ENCODE measurements at places on chromosomes 13 and 19.

DNA sequence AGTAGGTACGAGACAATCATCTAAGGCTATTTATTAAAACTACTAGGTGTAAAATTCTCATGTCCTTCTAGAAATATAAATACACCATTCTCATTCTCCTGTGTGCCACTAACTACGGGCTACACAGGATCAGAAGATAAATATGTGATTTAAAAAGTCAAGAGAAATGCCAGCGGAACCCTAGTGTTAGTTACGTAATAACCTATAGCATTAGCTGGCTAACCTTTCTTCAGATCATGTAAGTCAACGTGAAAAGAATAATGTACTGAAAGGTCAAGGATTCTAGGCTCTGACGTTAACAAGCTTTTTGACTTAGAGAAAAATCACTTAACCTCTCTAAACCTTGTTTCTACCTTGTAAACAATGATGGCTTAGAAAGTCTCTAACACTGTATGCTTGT lies 121.8 kb downstream of the RGCC start:
- no peak for DNase-seq

DNA sequence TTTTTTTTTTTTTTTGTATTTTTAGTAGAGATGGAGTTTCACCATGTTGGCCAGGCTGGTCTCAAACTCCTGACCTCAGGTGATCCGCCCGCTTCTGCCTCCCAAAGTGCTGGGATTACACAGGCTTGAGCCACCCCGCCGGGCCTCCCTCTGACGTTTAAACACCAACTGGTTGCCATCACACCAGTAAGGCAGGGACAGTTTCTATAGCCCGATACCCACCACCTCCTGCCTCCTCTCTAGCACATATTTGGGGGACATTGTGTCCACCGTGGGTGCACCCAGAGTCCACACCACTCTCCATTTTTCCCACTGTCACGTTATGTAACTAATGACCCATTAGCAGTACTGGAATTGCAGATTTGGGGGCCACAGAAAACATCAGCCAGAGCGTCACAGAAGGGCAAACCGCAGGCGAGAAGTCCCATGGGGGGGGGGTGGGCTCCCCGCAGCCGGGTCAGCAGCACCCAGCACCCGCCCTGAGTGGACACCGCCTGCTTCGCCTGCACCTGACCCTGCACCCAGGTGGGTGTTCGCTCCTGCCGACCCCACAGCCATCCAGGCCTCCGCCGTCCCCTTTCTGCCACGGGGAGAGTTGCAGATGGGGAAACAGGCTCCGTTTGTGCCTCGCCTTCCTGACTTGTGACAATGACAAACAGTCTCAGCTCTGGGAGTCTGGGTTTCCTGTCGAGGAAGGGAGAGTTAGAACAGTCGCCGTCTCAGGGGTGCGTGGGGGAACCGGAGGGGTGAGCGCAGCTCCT lies 3.6 kb downstream of the ONECUT3 start:
- DNase-seq, result no peak

- no peak for DNase-seq
These were observed 136.7 kb upstream of the SLITRK6 start for GRCh38 chr13:85935868-85936467.

- no peak for DNase-seq
These were observed 59.3 kb upstream of the WDFY2 start for GRCh38 chr13:51524829-51525566.

DNA sequence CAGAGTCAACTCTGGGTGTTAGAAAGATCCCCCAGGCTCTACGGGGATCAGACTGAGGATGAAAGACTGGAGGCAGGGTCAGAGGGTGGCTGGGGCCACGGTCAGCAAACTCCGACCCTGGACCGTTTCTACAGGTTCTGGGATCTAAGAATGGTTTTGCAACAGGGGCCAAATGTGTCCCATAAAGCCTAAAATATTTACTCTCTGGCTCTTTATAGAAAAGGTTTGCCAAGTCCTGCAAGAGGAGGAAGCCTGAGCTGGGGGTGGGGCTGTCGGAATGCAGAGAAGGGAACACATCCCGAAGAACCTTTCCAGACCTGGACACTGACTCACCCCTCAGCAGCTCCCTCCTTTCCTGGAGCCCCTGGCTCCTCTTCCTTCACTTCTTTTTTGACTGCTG lies 20.7 kb downstream of the LIG1 start:
- no peak for DNase-seq

GRCh38 chr19:46620716-46621115 lies 4.2 kb downstream of the PTGIR start:
- DNase-seq, result no peak

DNA sequence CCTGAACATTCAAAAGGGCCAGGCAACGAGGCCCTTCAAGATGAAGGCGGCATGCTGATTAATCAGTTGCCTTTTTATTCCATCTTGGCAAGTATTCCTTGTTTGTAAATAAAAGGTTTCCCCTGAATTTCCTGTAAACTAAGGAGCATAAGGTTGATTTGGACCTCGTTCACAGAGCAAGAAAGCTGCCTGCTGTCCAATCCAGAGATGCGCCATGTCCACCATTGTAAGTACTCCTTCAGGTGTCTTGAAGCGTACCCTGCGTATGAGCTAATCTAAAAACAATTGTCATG lies 884.7 kb downstream of the PCDH9 start:
- no peak for DNase-seq

DNA sequence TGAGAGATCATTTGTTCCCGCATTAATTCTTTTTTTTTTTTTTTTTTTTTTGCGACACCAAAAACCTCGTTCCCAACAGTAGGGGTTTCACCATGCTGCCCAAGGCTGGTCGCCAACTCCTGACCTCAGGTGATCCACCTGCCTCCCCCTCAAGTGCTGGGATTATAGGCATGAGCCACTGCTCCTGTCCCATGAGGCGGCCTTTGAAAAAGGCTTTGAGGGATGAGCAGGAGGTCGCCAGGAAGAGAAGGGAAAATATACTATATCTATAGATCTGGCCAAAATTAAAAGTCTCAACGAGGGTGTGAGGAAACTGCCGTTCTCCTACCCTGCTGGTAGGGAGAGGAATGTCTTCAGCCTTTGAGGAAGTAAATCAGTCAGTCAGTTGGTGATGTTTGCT lies 26.2 kb downstream of the ZNF473 start:
- no peak for DNase-seq

DNA sequence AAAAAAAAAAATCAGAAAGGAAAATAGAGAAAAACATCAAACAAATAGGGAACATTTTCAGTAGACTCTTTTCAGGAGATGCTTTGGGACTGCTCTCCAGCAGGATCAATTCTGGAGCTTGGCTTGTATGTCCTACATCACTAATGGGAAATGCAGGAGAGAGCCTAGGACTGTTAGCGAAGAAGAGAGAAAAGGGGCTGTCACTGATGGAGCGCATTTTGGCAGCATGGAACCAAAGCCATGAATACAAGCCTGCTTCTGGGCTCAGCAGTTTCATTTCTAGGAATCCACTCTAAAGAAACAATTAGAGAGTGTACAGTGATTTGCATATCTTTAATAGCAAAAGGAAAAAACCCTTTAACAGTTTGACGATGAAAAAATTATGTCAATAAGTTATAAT lies 203.9 kb downstream of the NUFIP1 start:
- DNase-seq, result no peak

GRCh38 chr19:34844277-34844676 lies 71.3 kb upstream of the ZNF599 start:
- no peak for DNase-seq

- no peak for DNase-seq
These were observed 50.9 kb downstream of the CCDC70 start for GRCh38 chr13:51912511-51913225.

GRCh38 chr19:17254636-17255035 lies 8.9 kb upstream of the NR2F6 start:
- no peak for DNase-seq

DNA sequence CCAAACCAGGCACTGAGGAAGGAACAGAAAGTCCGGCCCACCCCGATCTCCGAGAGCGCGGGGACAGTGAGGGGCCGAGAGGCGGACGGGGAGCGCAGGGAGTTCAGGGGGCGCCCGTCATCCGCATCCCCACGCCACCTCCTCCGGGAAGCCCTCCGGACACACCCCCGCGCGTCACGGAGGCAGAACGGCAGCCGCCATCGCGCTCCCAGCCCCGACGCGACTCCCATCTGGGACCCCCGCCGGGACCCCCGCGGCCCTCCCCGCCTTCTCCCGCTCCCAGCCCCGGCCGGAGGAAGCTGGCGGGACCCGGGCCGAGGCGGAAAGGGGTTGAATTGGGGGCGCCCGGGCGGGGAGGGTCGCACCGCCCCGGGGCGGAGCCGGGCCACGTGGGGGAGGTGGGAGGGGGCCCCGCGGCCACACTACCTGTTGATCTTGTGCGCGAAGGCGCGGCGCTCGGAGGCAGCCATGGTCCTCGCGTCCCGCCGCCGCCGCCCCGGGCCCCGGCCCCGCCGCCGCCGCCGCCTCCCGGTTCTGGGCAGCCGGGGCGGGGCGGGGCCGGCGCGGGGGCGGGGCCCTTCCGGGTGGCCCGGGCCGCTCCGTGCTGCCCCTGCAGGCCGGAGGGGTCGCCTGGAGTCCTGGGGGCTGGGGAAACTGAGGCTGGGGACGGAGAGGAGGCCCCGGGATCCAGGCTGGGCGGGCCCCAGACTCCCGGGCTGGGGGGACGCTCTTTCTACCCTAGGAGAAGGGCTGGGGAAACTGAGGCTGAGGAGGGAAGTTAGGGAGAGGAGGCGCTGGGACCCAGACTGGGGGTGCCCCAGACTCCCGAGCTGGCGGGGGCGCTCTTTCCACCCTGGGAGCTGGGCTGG lies at the start of gene DOCK6:
DOCK6 (minus strand) TSS at position 554 of the 869 bp plus-strand sequence; CDS start at position 470, 84 bp downstream.
- DNase-seq, result peak; percentile 9

GRCh38 chr19:35696835-35697234 lies 7.5 kb upstream of the ZBTB32 start:
- DNase-seq, result no peak

GRCh38 chr19:33954686-33955085 lies 158.0 kb downstream of the KCTD15 start:
- DNase-seq, result no peak

DNA sequence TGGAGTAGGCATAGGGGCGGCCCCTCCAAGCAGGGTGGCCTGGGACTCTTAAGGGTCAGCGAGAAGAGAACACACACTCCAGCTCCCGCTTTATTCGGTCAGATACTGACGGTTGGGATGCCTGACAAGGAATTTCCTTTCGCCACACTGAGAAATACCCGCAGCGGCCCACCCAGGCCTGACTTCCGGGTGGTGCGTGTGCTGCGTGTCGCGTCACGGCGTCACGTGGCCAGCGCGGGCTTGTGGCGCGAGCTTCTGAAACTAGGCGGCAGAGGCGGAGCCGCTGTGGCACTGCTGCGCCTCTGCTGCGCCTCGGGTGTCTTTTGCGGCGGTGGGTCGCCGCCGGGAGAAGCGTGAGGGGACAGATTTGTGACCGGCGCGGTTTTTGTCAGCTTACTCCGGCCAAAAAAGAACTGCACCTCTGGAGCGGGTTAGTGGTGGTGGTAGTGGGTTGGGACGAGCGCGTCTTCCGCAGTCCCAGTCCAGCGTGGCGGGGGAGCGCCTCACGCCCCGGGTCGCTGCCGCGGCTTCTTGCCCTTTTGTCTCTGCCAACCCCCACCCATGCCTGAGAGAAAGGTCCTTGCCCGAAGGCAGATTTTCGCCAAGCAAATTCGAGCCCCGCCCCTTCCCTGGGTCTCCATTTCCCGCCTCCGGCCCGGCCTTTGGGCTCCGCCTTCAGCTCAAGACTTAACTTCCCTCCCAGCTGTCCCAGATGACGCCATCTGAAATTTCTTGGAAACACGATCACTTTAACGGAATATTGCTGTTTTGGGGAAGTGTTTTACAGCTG lies at the start of the genes BRCA2 and ZAR1L:
BRCA2 (plus strand) TSS at position 271 of the 790 bp plus-strand sequence. CDS start 953 bp downstream, outside the sequence.
ZAR1L (minus strand) TSS at position 126 of the 790 bp plus-strand sequence. CDS start 3,438 bp downstream, outside the sequence.
- peak; percentile 58 for DNase-seq

DNA sequence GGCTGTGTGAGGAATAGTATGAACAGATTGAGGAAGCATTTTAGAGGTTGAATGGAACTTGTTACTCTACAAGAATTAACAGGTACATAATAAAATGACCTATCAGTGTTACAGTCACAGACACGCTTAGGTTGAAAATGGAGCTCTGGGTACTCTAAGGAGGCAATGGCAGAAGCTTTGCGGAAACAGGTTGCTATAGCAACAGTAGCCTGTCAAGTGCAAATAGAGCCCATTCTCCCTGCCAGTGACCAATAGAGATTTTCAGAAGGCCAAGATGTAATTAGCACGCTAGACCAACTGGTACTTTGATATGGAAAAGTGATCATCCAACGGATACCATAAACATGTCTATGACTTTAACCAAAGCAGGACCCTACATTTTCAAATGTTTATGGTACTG lies 148.5 kb upstream of the FREM2 start:
- DNase-seq, result no peak
